ENCODE measurements at places on chromosomes 11 and 22.

DNA sequence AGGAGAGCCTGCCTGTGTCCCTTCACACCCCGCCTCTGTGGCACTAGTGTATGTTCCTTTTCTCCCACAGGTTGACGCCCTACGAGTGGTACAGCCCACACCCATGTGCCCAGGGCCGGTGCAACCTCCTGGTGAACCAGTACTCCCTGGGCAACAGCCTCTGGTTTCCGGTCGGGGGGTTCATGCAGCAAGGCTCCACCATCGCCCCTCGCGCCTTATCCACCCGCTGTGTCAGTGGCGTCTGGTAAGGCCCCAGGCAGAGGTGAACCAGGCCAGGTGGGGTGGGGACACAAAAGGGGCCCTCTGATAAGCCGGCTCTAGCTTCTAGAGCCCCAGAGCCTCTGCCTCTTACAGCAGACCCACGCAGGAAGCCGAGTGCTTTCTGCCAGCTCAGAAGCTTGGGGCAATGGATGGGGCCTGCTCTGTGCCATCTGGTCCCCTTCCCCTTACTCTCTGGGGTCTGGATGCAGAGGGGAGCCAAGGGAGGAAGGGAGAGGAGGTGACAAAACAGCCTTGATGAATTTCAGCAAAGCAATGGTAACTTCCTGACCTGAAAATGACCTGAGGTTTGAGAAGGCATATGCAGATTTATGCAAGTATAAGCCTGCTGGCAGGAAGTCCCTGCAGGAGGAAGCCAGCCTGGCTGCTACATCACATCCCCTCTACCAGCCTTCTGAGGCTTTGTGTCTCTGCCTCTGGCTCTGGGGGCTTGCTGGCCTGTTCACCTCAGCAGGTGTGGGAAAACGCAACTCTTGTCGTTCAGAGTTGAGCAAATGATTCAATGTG, 67.0 kb upstream of the TBCEL start:
- DNase-seq, result no peak

DNA sequence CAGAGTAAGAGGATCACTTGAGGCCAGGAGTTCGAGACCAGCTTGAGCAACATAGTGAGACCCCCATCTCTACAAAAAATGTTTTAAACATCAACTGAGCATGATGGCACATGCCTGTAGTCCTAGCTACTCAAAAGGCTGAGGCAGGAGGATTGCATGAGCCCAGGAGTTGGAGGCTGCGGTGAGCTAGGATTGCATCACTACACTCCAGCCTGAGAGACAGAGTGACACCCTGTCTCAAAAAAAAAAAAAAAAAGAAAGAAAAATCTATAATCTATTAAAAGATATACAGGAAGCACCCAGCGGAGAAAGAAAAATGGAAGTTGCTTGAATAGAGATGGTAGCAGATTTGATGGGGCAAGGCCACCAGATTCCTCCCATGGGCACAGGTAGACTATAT, 61.8 kb downstream of the FAM83F start:
- DNase-seq, result no peak

- no peak for DNase-seq
These were observed 13.9 kb downstream of the NEAT1 start for GRCh38 chr11:65436412-65437032.

DNA sequence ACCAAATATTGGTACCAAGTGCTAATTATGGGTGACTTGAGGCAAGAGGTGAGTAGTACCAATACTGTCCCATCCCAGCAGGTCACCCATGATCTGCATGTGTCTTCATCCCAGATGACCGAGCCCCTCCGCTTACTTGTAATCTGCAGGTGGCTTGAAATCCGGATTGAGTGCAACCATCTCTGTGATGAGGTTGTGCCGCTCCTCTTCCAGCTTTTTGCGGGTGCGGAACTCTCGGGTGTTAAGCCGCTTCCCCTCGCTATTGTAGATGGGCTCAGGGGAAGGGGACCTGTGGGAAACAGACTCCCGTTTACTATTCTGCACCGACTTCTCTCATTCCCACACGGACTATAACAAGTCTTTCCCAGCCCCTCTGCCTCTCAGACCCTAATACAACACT, 8.2 kb downstream of the SF1 start:
- DNase-seq, result no peak

- DNase-seq, result no peak
These were observed 687 bp downstream of the ALKBH8 start for GRCh38 chr11:107564877-107565218.

GRCh38 chr11:117881217-117881616, 4.8 kb upstream of the FXYD6 start:
- no peak for DNase-seq

DNA sequence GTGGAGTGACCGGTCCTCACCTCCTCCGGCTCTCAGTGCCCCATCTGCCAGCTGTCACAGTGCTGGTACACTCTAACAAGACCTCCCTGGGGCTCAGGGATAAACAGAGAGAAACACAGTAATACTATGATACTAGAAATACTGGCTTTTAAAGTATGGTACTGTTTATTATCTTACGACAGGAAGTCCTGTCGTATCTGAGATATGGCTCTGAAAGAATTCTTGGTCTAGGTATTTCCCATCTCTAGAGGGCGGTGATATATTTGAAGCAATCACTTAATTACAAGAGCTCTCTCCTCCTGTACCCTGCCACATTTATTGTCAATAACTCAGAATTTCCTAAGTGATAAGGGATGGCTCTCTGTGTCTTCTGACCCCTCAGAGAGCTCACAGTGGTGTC, 119.1 kb downstream of the RRM1 start:
- DNase-seq, result no peak

DNA sequence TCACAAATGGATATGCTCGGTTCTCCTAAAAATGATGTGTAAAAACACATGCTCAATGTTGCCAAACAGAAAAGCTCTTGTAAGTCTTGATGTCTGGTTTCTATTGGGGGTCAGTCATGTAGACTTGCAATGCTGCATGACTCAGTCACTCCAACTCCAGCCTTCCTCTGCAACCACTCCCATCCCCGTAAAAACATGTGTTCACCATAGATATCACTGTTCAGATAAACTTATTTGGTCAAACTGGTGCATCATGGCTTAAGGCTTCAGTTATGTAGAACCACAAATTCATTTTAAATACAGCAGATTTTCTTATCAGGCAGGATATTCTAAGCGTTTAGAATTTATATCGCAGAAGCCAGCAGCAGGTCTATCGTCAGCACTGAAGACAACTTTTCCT, 298.4 kb upstream of the LUZP2 start:
- no peak for DNase-seq

GRCh38 chr22:49481659-49482399, 345.8 kb downstream of the BRD1 start:
- DNase-seq, result no peak

- no peak for DNase-seq
These were observed 61.7 kb upstream of the CHRNA10 start for GRCh38 chr11:3732671-3733436.

DNA sequence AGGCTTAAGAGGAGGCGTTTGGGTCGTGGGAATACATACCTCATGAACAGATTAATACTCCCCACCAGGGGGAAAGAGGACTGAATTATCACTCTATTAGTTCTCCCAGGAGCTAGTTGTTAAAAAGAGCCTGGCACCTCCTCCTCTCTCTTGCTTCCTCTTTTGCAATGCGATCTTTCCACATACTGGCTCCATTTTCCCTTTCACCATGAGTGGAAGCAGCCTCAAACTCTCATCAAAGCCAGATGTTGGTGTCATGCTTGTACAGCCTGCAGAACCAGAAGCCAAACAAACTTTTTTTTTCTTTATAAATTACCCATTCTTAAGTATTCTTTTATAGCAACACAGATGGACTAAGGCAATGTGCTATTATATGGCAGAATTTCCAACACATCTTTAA, 258.5 kb downstream of the FAM76B start:
- no peak for DNase-seq

GRCh38 chr11:17734986-17735817, 621 bp downstream of the KCNC1 start:
- no peak for DNase-seq

GRCh38 chr11:44271286-44271685, 38.7 kb downstream of the ALX4 start:
- DNase-seq, result no peak

- DNase-seq, result no peak
These were observed 22.3 kb downstream of the ARHGAP1 start for GRCh38 chr11:46677991-46678740.

DNA sequence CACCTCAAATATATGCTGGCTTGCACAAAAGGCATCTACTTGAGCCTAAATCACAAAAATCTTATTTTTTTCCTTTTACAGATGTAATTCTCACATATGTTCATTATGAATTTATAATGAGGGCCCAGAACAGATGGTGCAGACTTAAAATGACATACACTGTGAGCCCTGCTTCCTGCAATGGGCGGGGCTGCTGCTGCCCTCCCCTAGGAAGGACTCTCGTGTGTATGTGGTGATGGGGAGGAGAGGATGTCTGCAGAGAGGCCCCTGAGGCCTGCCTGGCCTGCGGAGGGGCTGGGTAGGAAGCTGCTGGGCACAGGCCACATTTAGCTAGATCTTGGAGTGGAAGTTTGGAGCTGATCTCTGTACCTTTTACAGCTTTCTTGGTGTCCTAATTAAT, 233.4 kb upstream of the KIRREL3 start:
- no peak for DNase-seq

- DNase-seq, result no peak
These were observed 251.0 kb upstream of the UBASH3B start for GRCh38 chr11:122404571-122404970.

- no peak for DNase-seq
These were observed 1.7 kb upstream of the SESN3 start for GRCh38 chr11:95232666-95233065.

- DNase-seq, result no peak
These were observed 95.9 kb downstream of the ENTHD1 start for GRCh38 chr22:39797528-39798147.

DNA sequence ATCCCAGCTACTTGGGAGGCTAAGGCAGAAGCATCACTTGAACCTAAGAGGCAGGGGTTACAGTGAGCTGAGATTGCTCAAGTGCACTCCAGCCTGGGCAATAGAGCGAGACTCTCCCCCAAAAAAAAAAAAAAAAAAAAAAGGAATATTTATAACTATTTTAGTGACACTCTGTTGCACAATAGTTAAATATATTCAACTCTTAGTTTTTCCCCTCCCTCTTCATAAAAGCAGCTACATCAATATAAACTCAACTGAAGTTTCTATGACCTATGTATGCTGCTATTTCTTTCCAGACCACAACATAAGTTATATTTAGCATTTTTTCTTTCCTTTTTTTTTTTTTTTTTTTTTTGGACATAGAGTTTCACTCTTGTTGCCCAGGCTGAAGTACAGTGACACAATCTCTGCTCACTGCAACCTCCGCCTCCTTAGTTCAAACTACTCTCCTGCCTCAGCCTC, 19.2 kb downstream of the CELF1 start:
- DNase-seq, result no peak

DNA sequence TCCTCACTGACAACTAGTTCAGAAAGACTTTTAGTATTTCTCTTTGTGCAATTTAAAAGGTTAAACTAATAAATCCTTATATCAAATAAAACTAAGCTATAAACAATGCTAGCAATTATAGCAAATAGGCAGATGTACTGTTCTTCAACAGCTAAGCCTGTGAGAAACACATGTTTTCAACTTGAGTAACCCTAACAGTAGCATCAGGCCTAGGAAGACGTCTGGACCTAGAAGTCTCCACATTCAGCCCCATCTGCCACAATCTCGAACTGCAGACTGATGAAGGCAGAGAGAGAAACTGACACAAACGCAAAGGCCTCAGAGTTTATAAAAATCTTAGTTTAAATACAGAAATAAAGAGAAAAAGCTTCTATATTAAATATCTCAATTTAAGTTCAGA, 2.5 kb downstream of the ST13 start:
- no peak for DNase-seq

GRCh38 chr11:2142762-2143202, 3.6 kb upstream of the IGF2 start:
- peak; percentile 9 for DNase-seq

GRCh38 chr22:32328306-32329201, 29.1 kb upstream of the RFPL3 start:
- no peak for DNase-seq

DNA sequence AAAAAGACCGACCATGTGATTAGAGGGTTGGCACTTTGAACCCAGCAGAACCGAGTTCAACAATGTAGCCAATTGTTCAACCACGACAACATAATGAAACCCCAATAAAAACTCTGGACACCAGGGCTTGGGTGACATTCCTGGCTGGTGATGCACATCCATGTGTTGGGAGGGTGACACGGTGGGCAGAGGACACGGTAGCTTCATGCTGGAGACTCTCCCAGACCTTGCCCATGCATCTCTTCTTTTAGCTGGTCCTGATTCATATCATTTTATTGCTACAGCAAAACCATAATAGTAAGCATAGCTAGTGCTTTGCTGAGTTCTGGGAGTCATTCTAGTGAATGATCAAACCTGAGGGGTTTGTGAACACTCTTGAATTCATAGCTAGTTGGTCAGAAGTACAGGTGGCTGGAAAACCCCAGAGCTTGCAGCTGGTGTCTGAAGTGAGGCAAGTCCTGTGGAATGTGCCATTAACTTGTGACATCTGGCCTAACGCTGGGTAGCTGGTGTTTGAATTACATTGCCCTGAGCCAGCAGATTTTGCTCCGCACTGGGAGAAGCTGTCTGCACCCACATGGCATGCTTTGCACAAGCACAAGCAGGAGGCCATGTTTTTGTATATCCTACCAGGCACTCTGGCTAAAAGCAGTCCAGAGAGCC, 14.0 kb downstream of the RPUSD4 start:
- no peak for DNase-seq
